ENCODE measurements at places on chromosomes 1 and 21. TPM values are rescaled to one million over a fixed set of nuclear protein-coding genes. Genes with fewer than 3 reads are reported as not detected.

GRCh38 chr1:112110031-112110430, 120.6 kb upstream of the KCND3 start:
- no peak for DNase-seq

- no peak for DNase-seq
These were observed 2.1 kb downstream of the MPL start for GRCh38 chr1:43339584-43340232.

GRCh38 chr1:115158181-115158580, 68.9 kb upstream of the TSPAN2 start:
- DNase-seq, result no peak

Gene MARK1
- total RNA-seq, result 0.08 TPM

Data from myocyte (in vitro differentiated cells).